ENCODE measurements at places on chromosomes 7 and 10.
A peak's percentile ranks its signal among the peaks of the same experiment; 100 is the strongest.

GRCh38 chr7:4201566-4201965 lies 480.5 kb upstream of the FOXK1 start:
- DNase-seq, result no peak

DNA sequence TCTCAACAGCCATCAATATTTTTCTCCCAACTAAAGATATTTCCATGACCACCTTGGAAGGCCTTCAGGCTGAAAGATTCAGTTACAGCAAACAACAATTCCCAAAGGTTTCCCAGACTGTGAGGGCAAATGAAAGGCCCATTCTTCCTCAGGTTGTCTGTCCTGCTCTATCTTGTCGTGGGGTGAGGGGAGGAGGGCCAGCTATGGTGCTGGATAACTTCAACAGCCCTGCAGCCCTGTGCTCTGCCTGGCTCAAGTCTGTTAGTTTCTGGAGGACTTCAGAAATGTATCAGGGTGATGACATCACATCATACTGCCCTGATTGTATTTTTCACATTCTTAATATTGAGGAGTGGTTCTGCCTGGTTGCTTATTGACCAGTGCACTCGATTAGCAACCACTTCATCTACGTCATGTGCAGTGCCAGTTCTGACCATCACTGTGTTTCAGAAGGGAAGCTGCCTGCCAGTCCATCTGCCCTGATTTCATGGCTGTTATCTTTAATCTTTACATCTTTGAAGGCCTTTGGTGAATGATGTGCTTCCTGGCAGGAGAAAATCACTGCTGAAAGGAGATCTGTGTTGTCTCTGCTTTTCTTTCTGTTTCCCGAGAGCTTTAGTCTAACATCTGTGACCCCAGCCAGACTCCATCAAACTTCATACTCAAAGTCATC lies 135.5 kb downstream of the NRF1 start:
- DNase-seq, result no peak

GRCh38 chr7:23261843-23262452 lies 15.4 kb downstream of the GPNMB start:
- DNase-seq, result peak; percentile 17

GRCh38 chr7:130040576-130040975 lies 10.6 kb downstream of the ZC3HC1 start:
- no peak for DNase-seq

GRCh38 chr10:131888186-131888604 lies 12.6 kb upstream of the PPP2R2D start:
- DNase-seq, result no peak

- no peak for DNase-seq
Measured at GRCh38 chr10:3668276-3668965, 116.6 kb downstream of the KLF6 start.

DNA sequence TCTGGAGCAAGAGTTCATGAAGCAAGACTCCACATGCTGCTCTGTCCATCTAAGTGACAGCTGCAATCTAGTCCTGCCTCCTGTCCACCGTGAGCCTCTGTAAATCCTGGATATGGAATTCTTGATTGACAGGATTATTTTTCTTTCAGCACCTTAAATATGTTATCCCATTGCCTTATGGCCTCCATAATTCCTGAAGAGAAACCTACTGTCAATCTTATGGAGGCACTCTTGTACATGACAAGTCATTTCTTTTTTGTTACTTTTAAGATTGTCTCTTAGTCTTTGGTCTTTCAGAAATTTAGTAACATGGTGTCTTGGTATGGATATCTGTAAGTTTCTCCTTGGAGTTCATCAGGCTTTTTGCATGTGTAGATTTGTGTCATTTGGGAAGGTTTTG lies 82.8 kb downstream of the NPSR1 start:
- DNase-seq, result no peak

- no peak for DNase-seq
Measured at GRCh38 chr10:88546497-88546896, 36.6 kb downstream of the RNLS start.

- no peak for DNase-seq
Measured at GRCh38 chr7:153590136-153590535, 462.1 kb upstream of the DPP6 start.

- DNase-seq, result no peak
Measured at GRCh38 chr7:150787321-150788281, 12.6 kb downstream of the TMEM176B start.

- no peak for DNase-seq
Measured at GRCh38 chr10:19819419-19820033, 3.3 kb downstream of the PLXDC2 start.

DNA sequence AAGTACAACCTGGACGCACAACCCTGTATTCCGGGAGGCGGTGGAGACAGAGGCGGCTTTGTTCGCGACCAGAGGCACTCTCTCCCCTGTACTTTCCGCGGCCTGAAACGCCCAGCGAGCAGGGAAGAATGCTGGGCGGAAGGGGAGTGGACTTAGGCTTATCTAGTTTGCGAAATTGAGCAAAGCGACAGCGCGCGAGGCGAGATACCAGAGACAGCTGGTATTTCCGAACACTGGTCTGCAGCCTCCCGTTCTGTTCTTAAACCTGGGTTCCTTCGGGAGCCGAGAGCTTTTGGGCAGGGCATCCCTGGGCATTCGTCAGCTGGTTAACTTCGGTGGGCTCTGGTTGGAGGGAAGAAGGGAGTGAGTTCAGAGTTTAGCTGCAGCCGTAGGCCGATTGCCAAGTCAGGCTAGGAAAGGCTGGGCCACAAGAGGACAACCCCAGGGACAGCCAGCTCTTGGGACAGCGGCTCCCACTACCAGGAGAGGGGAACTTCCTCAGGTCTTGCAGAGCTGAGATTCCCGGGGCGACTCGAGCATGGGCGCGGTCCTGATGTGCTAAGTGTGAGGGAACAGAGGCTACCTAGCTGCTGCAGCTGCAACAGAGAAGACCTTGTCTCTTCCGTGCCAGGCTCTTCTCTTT lies 3.9 kb downstream of the HMX3 start:
- no peak for DNase-seq

- DNase-seq, result no peak
Measured at GRCh38 chr7:101615446-101615845, 13.7 kb downstream of the MYL10 start.

DNA sequence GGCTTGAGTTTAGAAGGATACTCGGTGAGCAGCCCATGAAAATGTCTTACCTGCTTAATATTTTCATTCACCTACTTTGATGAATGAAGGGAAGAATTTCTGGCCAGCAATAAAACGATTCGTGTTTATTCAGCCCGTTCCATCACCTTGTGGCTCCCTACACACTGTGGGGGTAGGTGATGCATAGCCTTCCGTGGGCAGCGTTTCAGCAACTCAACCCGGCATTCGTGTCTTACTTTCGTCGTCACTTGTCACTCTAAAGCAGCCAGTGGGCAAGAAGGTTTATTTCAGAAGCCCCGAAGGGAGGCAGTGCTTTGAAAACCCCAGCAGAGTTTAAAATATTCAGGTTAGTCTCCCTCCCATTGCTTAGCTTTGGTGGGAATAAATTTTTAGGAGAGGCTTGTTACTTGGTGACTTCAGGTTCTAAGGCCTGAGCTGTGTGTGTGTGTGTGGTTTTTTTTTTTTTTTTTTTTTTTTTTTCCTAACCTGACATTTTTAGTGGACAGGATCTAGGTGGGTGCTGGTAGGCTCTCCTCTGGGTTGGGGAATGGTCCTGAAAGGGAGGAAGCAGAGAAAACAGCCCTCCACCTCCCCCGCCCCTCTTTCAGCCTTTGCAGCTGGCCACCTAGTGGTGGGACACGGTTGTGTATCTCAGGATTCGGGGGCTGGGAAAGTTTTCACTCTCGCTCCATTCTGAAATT lies 1.8 kb downstream of the GRK5 start:
- peak; percentile 22 for DNase-seq

GRCh38 chr10:34489411-34489810 lies 325.7 kb downstream of the PARD3 start:
- no peak for DNase-seq

DNA sequence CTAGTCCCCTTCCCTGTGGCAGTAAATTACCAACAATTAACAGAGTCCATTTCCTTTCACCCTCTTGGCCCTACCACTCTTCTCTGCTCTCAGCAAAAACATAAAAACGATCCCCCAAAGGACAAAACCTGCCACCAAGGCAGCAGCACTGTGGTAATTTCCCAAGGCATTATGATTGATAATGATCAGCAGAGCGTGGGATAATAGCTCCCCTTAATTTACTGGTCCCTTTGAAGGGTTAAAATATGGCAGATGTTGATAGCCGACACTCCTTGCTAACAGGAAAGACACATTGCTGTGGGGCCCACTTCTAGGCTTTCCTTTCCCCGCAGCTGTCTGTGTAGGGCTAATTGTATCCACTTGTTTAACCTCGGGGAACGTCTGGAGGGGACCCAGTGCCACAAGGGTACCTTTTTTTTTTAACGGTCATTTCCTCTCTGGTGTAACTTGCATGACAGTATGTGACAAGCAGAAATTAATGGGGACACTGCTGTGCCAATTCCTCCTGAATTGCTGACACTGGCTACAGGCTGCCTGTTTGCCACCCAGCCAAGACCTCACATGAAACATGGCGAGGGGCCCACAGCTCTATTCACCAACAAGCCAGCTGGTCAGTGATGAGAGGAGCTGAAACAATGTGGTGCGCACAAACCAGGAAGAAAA lies 81.3 kb downstream of the CDK6 start:
- DNase-seq, result no peak

Measured in stimulated activated CD8-positive, alpha-beta memory T cell treated with anti-CD3 and anti-CD28 coated beads, Interleukin-7, amount 100 ng/mL, for 24 hours (primary cell).